Left colon (tissue), 2 donors: ENCODE measurements at places on chromosomes 2 and 18. TPM values are rescaled to one million over a fixed set of nuclear protein-coding genes. Genes with fewer than 3 reads are reported as not detected.
A peak's percentile ranks its signal among the peaks of the same experiment; 100 is the strongest.

Gene AOX1
- 8.7 TPM for total RNA-seq

Gene DSG2
- total RNA-seq = 330 TPM

Gene NYAP2
- total RNA-seq = not detected

Gene ARHGEF33
- total RNA-seq = 0.37 TPM

Gene EVX2
- total RNA-seq = not detected

Gene LBH
- 14.5 TPM for total RNA-seq

Gene C1D
- 18.8 TPM for total RNA-seq

Gene POTEC
- total RNA-seq = not detected

Gene NLRC4
- total RNA-seq = 0.79 TPM

- no peak for DNase-seq
Measured at GRCh38 chr18:37967261-37967660, 401.7 kb upstream of the CELF4 start.

DNA sequence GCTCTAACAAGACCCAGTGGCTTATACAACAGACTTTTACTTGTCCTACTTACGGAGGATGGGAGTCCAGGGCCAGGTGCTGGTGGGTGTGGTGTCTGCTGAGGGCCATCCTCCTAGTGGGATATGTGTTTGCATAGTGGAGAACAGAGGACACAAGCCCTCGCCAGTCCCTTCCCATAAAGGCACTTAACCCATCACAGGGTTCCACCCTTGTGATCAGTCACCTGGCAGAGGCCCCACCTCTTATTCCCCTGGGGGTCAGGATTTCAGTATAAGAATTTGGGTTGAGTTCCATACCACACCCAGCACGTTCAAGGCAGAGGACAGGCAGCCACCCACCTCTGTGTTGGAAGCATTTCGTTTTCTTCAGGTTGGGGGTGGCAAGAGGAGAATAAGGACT, 259.0 kb downstream of the AGAP1 start:
- DNase-seq = no peak

- peak; percentile 83 for DNase-seq
Measured at GRCh38 chr18:63970809-63971205, 926 bp downstream of the SERPINB8 start.

- no peak for DNase-seq
Measured at GRCh38 chr2:19609266-19609665, 250.8 kb upstream of the OSR1 start.

GRCh38 chr2:108625828-108626195, 91.5 kb downstream of the LIMS1 start:
- no peak for DNase-seq

DNA sequence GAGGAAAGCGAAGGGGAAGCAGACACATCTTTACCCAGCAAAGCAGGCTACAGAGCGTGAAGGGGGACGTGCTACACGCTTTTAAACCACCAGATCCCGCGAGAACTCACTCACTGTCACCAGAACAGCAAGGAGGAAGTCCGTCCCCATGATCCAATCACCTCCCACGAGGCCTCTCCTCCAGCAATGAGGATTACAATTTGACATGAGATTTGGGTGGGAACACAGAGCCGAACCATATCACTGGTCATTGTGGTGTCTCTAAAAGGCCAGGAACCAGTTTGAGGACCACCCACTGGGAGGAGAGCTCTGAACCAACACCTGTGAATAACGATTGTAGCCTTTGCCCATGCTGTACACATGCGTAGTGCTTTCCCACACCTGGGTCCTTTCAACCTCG, 116.6 kb upstream of the FAM136A start:
- no peak for DNase-seq

DNA sequence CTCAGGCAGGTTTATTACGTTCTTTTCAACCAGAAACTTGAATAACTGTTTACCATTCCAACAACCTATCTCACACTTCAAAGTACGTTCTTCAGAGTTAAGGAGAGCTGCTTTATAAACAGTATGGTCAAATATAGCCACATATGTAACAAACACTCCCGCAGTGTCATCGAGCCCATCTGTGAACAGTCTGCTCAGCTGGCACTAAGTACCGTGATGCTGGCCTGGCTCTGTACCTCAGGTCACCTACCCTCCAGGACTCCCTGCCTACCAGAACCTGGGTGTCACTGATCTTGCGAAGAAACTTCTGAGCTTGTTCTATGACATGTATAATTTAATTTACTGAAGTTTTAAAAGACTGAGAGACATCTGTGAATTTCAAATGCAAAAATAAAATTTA, 71.4 kb downstream of the SEPTIN10 start:
- DNase-seq = no peak

DNA sequence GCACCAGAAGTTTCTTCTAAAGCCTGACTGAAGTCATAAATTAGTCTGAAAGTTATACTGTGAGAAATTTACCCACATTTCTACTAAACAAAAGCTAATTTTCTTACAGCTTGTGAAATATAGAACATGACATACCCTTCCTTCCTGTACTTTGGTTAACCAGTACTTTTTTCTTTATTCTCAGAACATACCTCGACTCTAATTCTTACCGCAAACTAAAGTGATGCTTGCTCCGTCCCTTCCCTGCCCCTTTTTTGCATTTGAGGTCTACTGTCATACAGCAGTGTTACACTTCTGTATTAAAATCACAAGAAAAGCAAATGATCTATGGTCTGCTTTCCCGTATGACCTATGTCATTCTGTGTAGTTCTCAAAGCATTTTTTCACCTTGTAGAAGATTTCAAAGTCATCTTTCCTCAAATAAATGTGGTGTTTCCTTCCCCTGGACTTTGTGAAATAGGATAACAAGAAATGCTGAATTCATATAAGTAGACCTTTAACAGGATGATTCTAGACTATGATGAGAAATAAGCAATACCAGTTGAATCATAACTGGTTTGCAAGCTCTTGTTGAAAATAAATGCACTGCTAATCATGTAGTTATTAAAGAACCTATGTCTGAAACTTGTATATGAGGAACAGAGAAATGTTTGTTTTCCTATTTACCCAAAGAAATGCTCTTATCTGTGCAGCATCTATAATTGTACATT, 30.4 kb downstream of the CYTIP start:
- DNase-seq = no peak

- DNase-seq = peak; percentile 35
Measured at GRCh38 chr2:14633461-14634181, 1.1 kb downstream of the LRATD1 start.

DNA sequence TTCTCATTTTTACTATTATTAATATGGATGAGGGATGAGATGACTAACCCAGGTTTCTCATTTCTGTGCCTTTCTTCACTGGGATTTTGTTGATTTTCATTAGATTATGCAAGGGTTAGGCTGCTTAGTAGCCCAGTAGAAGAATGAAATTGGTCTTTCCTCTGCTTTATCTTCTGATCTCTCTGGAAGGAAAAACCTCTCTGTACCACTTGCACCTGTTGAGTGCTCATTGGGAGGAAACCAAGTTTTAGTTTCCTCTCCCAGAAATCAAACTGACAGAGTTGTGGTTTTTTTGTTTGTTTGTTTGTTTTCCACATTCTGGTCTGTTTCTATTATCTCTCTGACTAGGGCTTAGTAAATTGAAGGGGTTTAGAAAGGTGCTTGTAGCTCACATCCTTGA, 60.8 kb downstream of the KIAA1328 start:
- DNase-seq = no peak

DNA sequence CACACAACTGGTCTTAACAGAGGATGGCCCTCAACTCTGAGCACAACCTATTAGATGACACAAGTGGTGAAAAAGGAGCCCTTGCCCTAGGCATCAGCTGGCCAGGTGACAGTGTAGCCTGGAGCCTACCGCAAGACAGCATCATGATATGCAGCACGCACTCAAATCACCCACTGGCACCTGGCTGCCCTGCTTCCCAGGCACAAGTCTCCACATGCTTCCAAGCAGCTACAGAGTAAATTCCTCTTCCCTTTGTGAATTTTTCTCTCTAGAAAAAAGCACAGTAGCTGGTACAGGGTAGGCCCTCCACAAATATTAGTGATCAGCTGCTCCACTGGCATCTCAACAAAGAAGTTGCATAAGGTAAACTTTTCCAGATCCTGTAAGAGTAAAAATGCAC, 6.0 kb downstream of the FBXO15 start:
- no peak for DNase-seq

DNA sequence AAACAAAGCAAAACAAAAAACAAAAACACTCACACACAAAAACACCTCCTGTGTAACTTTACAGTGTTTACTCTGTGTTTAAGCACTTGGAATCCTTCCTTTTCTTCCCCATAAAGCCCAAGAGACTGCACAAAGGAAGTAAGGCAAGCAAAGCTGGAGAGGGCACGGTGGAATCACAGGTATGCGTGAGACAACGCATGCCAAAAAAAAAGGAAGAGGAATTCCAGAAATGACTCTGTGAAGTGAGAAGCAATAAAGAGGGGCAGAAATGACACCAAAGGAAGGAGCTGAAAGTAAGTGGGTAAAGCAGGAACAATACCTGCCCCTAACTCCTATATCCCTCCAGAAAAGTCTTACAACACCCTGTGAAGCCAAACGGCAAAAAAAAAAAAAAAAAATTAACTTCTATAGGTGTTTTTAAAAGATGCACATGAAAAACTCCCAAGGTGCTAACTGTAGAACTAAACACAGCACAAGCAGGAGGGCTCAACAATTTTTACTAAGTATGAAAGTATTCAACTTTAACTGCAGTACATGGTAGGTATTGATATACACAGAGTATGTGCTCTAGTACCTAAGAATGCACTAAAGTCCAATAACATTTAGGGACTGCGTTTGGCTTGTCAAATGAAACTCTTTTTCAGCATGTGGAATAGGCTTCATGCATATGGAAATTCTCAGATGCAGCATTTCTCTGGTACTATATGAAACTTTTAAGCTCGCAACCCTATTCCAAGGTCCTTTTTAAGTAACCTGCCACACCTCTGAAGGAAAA, 9.1 kb downstream of the RND3 start:
- no peak for DNase-seq

- DNase-seq = no peak
Measured at GRCh38 chr2:216923706-216924105, 63.8 kb upstream of the TNP1 start.

DNA sequence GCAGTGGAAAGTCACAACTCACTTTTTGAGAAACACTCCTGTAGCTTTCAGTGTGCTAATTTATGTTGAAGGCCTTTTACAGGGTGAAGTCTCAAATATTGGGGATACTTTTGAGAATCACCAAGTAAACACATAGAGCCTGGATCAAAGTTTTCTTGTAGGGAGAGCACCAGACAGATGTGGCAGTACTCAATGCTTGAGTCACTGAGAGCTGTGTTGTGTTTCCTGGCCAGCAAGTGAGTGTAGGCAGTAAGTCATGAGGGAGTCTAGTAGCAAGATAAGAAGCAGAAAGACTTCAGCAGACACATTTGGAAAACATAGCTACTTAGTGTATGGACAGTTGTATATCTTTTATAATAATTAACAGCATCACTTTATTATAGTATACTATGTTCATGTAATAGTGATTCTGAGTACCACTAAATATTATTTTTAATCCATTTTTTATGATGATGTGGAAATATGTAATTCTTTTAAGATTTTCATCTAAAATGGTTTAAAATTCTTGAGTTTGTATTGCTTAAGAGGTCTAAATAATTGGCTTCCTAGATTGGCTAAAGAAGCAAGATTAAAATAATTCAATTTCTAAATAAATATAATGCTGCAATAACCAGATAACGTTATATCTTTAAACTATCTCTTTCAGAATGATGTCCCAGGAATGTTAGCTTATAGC, 12.8 kb downstream of the PSMD1 start:
- no peak for DNase-seq

DNA sequence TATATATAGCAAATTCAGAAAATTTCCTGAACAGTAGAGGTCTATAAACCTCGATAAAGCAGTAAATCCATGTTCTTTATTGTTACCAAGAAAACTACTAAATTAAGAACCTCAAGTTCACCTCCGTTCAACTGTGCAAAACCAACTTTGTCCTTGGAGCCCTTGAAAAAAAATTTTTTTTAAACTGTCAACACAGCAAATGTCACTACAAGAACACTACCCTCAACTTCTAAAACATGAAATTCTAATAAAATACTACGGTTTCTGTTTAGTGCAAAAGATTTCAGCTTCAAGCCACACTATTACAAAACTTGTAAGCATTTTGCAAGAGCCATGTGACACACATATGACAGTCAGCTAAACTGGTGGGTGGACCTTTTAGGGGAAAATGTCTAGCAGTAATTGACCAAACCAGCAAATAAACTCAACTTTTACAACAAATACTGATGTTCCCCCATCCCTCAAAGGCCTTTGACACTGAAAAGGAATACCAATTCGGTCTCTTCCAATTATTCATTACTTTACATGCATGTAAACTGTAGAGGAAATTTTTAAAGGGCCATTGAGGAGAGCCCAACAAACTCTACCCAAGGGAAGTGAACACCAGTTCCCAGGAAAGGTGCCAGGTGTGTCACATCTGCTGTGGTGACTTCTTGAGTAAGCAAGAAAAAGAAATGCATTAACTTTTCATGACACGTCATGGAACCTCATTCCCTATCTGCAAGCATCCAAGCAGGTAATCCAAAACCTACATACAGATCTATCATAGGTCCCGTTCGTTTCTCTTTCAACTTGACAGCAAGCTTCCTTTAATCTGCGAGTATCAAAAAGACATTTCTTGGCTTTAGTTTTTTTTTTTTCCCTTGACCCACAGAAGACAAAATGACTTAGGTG, 1.4 kb downstream of the RAB1A start:
- peak; percentile 43 for DNase-seq

- no peak for DNase-seq
Measured at GRCh38 chr2:20515290-20516220, 68.7 kb downstream of the RHOB start.

- DNase-seq = no peak
Measured at GRCh38 chr2:45483997-45484396, 127.1 kb downstream of the SRBD1 start.

- no peak for DNase-seq
Measured at GRCh38 chr18:38301621-38302020, 736.0 kb upstream of the CELF4 start.

DNA sequence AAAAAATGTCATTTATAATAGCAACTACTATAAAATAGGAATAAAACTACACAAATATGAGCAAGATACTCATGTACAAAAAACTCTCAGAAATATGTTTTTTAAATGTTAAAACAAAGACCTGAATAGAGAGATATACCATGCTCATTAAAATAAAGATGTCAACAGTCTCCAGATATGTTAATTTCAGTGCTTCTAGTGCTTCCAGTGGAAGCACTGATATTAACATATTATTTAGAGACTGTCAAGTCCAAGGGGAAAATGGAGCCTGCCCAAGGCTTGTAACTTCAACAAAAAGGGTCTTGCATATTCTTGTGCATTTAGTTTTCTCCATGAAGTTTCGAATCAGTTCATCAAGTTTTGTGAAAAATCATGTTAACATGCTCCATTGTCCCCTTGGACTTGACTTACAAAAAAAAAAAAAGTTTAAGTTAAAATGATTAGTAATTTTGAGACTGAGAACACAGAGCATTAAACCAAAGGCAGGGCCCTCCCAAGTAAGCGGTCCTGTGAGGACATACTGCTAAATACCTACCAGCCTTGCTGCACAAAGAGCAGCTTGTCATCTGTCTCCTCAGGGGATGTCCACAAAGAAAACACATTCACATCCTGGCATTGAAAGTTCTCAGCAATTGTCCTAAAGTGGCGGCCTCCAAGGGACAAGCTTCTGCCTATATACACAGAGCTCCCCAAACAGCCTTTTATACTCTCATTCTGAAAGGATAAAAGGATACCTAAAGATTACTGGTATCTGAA, 501.9 kb upstream of the CHAC2 start:
- DNase-seq = no peak

GRCh38 chr18:49031511-49032188, 80.9 kb upstream of the SMAD7 start:
- DNase-seq = no peak
